Activated effector memory CD4-positive, alpha-beta T cell treated with Interleukin-2 at 50 U/mL for 16 hours (primary cell): ENCODE measurements at places on chromosomes 5 and 9.

DNA sequence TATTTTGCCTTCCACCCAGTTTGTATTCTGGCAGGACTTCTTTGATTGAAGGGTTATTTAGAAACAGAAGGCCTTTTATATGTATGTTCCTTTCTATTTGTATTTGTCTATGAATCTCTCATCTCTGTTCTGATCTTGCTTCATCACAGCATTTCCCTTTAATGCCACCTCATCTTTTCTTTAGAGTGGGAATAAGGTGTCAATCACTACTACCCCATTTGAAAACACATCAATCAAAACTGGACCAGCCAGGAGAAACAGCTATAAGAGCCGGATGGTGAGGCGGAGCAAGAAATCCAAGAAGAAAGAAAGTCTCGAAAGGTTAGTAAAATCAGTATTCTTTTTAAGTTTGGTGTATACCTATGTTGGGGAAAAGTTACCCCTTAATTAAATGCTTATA, 36.3 kb downstream of the CD180 start:
- DNase-seq: no peak

GRCh38 chr9:27385606-27386322, 88.8 kb upstream of the EQTN start:
- no peak for DNase-seq

GRCh38 chr5:129601576-129601975, 141.5 kb downstream of the ADAMTS19 start:
- no peak for DNase-seq

- no peak for DNase-seq
Observed at GRCh38 chr5:169416583-169417196, 115.8 kb upstream of the SLIT3 start.

- DNase-seq: no peak
Observed at GRCh38 chr9:124626276-124626675, 119.1 kb upstream of the NR5A1 start.
